ENCODE measurements at places on chromosomes 3 and 15. TPM values are rescaled to one million over a fixed set of nuclear protein-coding genes. Genes with fewer than 3 reads are reported as not detected.

Gene CEP19
- 2.5 TPM for total RNA-seq

- no peak for DNase-seq
- H3K4me3 ChIP-seq: no peak overlapping the region
- no peaks in the 10 kb centered on the region for H3K27me3 ChIP-seq
- H3K4me1 ChIP-seq: no peaks in the 10 kb centered on the region
- H3K27ac ChIP-seq: no peak overlapping the region
These were observed 63.5 kb downstream of the SLC49A4 start for GRCh38 chr3:122858373-122858772.

Gene EIF4G1
- 168 TPM for total RNA-seq

DNA sequence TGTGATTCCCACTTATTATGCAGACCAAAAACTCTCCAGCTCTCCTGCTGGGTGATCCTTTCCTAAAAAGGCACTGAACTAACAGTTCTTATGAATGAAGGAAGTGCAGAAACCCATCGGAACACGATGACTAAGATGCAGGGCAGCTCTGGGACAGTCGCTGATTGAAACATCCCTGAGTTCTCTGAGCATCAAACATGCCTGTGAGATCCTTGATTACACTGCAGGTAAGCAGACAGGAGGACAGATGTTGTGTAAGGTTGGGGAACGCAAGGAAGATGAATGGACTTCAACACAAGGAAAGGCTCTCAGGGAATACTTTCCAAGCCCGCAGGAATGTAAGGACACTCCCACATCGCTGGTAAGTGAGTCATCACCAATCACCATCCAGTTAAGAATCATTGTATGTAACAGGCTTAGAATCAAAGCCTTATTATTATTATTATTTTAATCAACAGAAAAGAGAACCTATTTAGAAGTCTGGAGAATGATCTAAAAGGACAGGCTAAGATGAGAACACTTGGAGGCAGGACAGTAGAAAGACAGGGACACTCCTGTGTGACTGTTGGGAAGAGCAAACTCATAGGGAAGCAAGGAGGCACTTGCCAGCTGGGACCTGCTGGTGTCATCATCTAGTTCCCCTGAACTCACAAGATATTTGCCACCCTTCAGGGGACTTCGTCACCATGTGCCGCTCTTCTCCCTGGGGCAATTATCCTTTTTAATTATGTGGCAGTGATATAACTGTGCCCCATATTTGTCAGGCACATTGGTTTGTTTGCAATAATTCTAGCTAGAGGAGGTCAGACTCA lies 26.0 kb downstream of the TMEM158 start:
- H3K27ac ChIP-seq: no peak overlapping the region
- no peaks in the 10 kb centered on the region for H3K27me3 ChIP-seq

Gene C3orf49
- not detected for total RNA-seq
